RPMI8226 (cell line): ENCODE measurements at places on chromosomes 6 and 20.
A peak's percentile ranks its signal among the peaks of the same experiment; 100 is the strongest.

DNA sequence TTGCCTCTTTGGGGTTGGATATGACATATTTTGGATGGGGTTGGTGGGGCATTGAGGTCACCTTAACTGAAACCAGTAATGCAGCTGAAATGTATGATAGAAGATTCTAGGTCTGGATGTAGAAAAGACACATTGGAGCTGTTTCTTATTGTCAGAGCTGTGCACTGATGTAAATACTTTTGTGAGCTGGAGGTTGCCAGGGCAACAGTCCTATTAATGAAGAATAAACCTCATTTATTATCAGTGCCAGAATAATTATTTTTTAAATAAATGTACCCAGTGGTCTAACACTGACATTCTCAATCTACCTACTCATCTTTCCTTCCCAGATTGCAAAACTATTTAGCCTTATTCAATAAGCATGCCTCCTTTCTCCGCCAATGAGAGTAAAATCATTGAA is 57.0 kb downstream of the CAP2 start:
- DNase-seq, result no peak

DNA sequence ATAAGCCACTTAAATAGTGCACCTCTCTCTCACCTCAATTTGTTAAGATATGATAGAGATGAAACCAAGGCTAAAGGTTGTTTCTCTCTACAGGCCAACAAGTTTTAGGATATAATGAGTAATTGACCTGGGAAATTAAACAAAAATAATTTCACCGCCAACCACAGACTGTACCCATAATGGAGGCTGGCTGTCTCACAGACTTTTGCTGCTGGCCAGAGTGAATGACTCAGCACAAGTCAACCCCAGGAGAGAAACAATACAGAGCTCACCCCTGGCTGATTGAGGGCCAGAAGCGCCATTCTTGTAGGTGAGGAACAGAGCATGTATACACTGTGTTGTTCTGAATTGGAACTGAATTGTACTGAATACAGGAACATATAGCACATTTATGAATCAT is 99.9 kb downstream of the CAP2 start:
- peak; percentile 44 for DNase-seq

DNA sequence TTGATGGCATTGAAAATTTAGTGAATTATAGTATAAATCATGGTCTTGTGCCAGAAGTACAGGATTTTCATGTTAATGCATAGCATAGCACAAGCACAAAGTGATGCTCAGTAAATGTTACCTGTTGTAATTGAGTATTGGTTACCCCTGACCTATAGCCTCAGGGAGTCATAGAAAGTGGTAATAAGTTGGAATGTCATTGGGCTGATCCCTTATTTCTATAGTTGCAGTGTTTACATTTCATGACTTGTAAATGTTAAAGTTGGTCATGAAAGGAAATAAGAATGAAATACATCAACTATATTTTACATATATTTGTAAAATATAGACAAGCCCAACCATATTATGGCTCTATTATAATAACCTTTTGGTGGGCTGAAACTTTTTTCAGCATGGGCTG is 7.0 kb downstream of the RWDD1 start:
- DNase-seq, result no peak

GRCh38 chr20:17674722-17675518 is 7.1 kb downstream of the RRBP1 start:
- DNase-seq, result no peak

DNA sequence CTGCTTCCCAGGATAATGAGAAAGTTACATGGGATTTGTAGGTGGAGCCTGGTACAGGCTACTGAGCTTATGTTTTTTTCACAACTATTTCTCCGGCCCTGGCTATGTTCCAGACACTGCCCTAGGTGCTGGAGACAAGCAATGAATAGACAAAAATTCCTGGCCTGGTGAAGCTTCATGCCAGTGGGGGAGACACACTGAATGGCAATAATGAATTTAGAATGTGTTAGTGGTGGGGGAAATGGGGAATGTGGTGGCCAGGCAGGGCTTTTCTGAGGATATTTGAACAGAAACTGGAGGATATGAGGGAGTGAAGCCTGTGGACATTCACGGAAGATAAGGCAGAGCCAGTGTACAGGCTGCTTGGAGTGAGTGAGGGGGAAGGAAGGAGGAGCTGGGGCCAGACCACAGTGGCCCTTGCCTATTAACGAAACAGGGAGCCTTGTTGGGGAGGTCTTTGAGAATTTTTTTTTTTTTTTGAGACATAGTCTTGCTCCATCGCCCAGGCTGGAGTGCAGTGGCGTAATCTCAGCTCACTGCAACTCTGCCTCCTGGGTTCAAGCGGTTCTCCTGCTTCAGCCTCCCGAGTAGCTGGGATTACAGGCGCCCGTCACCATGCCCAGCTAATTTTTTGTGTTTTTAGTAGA is 6.6 kb downstream of the FOXS1 start:
- DNase-seq, result no peak

DNA sequence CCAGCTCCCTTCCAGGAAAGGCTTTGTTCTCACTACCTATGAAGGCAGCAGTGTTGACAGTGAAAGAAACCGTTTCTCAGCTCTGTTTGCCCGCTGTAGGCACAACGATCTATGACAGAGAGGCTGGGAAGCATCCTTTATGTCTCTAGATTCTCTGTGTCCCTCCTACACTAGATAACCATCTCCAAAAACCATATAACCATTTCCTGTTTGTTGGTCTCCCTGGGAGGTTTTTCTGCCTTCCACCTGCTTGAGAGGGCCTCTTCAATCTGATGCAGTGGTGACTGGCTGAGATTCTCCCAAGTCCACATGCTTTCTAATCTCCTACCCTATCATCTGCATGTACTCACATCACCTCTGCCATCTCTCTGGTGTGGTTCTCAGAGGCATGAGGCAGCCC is 32.0 kb upstream of the TMEM217 start:
- no peak for DNase-seq

- peak; percentile 34 for DNase-seq
Observed at GRCh38 chr20:37921341-37921929, 18.5 kb downstream of the VSTM2L start.

DNA sequence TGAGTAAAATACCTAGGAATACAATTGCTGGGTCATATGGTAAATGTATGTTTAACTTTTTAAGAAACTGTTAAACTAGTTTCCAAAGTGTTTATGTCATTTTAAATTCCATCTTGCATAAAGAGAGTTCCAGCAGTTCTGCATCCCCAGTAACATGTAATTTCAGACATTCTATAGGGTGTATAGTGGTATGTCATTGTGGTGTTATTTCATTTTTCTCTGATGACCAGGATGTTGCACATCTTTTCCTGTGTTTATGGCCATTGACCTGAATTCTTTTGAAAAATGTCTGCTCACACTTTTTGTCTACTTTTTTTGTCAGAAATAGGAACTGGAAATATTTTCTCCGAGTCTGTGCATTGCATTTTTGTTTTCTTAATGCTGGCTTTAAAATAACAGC is 128.9 kb downstream of the TMEM200A start:
- no peak for DNase-seq

DNA sequence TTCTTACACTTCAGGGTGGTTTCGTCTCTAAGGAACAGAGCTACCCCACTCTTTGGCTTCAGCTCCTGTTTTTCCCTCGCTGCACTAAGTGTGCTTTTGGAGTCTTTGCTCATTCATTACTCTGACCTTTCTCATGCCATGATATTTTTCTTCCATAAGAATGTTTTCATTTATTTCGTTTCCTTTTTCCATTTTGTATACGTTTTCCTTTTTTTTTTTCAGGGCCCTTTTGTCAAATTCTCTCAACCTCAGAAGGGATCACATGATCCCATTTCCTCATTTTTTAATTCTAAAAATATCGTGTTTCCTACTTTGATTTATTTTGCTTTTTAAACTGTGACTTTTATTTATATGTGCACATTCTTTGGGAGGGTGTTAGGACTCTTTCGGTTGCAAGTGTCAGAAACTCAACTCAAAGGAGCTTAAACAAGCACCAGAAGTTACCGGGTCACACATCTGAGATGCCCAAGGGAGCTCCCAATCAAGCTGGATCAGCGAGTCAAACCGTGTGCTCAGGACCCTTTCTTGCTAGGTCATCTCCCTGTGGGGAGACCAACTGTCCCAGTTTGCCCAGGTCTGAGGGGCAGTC is 40.6 kb downstream of the GCNT2 start:
- DNase-seq, result no peak

DNA sequence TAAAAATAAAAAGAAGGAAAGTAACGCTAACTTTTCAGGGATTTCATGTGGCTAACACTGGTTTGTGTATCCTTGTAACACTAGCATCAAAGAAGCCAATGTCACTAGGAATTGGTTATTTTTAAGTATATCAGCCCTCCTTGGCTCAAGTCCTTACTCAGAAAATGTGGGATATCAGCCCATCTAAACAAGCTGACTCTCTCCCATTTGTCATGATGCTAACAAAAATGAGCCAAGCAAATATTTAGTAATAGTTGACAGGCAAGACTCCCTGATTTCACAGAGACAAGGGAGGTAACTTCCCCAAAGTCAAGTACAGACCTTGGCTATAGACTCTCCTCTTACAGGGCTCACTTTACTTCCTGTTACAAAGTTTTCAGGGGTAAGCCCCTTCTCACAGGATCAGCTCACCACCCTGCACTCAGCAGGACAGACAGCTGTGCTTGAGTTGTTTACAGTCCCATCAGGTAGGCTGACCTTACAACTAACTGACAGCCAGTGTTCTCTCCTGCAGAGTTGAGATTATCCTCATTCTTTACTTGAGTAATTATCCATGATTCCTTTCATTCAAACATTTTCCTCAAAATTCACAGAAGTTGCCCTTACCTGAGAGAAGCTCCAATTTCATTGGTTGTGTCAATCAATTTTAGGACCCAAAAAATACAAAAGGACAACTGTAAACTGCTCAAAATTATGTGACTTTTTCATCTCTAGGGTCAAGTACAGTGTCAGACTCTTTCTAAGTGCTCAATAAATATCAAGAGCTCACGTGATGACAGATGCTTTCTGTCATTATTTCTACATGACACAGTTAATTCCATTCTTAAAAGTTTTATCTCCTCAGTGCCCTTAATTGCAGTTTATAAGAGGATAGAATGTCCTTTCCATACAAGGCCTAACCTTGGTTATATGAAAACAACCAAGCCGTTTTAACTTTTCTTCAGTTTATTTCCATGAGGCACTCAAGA is 38.1 kb upstream of the BMP5 start:
- no peak for DNase-seq

GRCh38 chr6:153503810-153504209 is 372.7 kb upstream of the RGS17 start:
- DNase-seq, result peak; percentile 4

- DNase-seq, result no peak
Observed at GRCh38 chr20:17407550-17407949, 123.6 kb downstream of the BFSP1 start.

- peak; percentile 30 for DNase-seq
Observed at GRCh38 chr6:135062735-135063134, 8.1 kb upstream of the HBS1L start.

GRCh38 chr20:37945091-37945547 is 42.2 kb downstream of the VSTM2L start:
- no peak for DNase-seq

DNA sequence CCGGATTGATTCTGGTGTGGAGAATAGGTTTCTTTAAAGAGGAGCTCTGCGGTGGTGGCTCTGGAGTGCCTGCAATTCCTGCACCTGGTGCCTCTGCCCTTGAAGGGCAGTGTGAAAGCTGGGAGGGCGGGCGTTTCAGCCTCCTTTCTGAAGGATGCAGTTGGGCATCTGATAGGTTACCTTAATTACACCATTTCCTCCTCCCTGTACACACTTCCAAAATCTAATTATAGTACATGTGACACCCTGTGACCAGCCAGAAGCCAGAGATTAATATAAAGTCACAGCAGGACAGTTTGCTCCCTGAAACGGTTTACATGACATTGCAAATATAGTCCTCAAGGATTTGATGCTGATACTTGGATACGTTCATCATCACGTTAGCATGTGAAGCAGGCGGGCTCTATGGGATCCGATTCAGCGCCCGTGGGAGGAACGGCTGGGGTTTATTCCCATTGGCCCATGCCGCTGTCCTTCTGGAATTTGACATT is 548.2 kb downstream of the QKI start:
- no peak for DNase-seq

DNA sequence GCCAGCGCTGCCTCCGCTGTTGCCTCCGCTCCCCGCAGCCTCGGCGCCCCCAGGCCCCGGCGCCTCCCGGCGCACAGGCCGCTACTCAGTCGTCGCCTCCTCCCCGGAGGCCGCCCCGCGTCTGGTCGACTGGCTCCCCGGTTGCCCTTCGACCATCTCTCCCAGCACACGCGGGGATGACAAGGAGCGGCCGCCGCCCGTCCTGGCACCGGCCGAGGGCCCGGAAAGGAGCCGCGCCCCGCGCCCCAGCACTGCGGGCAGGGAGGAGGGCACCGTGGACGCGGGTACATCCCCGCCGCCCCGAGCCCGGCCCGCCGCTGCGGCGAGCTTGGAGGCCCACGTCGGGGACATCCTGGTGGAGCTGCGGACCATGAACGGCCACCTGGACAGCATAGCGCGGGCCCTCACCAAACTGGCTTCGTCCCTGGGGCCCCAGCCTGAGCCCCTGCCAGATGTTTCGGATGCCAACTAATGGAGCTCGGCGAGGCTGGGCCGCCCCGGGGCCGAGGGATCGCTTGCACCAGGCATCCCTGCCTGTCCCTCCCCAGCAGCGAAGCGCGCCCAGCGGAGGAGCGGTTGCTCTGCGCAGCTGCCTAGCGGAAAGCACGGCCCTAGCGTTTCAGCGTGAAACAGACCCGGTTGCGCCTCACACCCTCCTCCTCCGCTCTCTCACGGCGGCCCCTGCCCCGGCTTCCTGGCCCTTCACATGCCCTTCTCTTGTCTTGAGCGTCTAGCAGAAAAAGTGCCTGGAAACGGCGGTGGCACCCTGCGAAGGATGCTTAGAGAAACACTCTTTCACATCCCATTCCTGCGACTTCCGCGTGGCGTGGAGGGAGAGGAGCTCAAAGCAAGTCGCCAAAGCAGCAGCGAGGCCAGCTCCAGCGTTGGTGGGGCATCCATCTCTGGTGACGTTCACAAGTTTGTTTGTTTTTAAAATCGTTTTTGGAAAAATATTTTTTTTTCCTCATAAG is 285.8 kb upstream of the SUPT3H start:
- no peak for DNase-seq

- no peak for DNase-seq
Observed at GRCh38 chr6:36688739-36689075, 8.9 kb upstream of the RAB44 start.

- DNase-seq, result no peak
Observed at GRCh38 chr6:142413111-142413510, 111.3 kb downstream of the ADGRG6 start.

- no peak for DNase-seq
Observed at GRCh38 chr20:6626805-6627204, 140.7 kb upstream of the BMP2 start.
